ENCODE measurements at places on chromosomes 2 and 18.

GRCh38 chr2:174027956-174028355, 62.8 kb upstream of the SP3 start:
- DNase-seq: peak; percentile 28

- peak; percentile 27 for DNase-seq
Observed at GRCh38 chr2:206160125-206160806, 571 bp downstream of the EEF1B2 start.

- DNase-seq: peak; percentile 47
Observed at GRCh38 chr2:72917138-72917876, at the start of gene EMX1. Gene EMX1 (plus strand): TSS chr2:72917519. CDS start chr2:72917853, 334 bp downstream.

DNA sequence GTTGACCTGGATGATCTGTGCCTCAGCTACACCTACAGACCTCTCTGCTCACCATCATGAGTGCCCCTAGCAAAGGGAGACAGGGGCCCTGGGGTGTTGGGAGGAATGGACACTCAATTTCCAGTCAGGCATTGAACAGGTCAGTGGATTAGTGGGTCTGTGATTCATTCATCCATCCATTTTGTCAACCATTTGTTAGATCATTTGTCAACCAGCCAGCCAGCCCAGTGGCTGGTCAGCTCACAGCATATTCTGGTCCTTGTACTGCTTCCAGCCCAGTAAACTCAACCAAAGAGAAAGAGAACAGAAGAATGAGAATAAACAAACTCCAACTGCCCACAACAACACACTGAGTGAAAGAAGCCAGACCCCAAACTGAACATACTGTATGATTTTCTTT, 4.6 kb upstream of the KLF11 start:
- DNase-seq: no peak
